DND-41 (cell line): ENCODE measurements at places on chromosomes 5 and 9.

- H3K27ac ChIP-seq, result no peak overlapping the region
- no peaks in the 10 kb centered on the region for H3K27me3 ChIP-seq
- no peak for DNase-seq
- no peak overlapping the region for H3K4me3 ChIP-seq
- no peaks in the 10 kb centered on the region for H3K4me1 ChIP-seq
Measured at GRCh38 chr9:14618836-14619420, 74.3 kb downstream of the ZDHHC21 start.

- H3K36me3 ChIP-seq, result no peaks in the 10 kb centered on the region
- peaks cover 24% of the 10 kb centered on the region for H3K4me1 ChIP-seq
- H3K27me3 ChIP-seq, result peaks cover 34% of the 10 kb centered on the region
- H3K27ac ChIP-seq, result no peak overlapping the region
- no peak overlapping the region for H3K4me3 ChIP-seq
Measured at GRCh38 chr5:180067986-180068385, 3.6 kb downstream of the RNF130 start.

DNA sequence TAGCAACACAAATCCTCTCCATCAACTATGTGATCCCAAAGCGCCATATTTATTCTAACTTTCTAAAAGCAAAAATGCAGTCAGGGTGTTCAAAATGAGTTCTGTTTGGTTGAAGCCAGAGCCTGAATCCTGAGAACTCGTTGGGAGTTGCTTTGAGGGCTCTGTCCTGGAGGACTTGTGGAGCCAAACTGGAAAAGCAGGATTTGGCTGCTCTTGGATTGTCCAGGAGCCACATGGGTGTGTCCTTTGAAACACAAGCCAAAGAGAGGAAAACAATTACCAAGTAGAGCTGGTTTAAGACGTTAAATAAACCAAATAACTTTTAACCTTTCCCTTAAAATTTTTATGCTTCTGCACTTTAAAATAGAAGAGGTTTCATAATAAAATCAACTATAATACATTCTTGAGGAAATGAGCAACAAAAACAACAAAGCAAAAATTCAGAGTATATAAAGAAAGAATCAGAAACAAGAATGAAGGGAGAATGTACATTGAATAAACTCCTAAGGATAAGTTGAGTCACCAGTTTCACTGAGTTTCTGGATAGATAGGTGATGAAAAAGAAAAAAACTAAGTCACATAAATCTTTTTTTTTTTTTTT, 13.5 kb downstream of the C5orf46 start:
- no peak overlapping the region for H3K4me3 ChIP-seq
- H3K27me3 ChIP-seq, result no peaks in the 10 kb centered on the region
- no peaks in the 10 kb centered on the region for H3K4me1 ChIP-seq
- H3K27ac ChIP-seq, result no peak overlapping the region
- DNase-seq, result no peak

GRCh38 chr9:131495785-131496184, 6.9 kb upstream of the POMT1 start:
- peaks cover 94% of the 10 kb centered on the region for H3K36me3 ChIP-seq
- peaks cover 23% of the 10 kb centered on the region for H3K4me1 ChIP-seq
- H3K27me3 ChIP-seq, result no peaks in the 10 kb centered on the region

GRCh38 chr5:52814352-52815148, 26.8 kb downstream of the ITGA1 start:
- H3K36me3 ChIP-seq, result no peaks in the 10 kb centered on the region
- no peak for DNase-seq
- no peak overlapping the region for H3K4me3 ChIP-seq
- H3K4me1 ChIP-seq, result no peaks in the 10 kb centered on the region
- H3K27ac ChIP-seq, result no peak overlapping the region

GRCh38 chr9:74861071-74861470, 26.6 kb downstream of the TRPM6 start:
- no peak for DNase-seq
- H3K4me1 ChIP-seq, result no peaks in the 10 kb centered on the region
- H3K27me3 ChIP-seq, result no peaks in the 10 kb centered on the region
- H3K27ac ChIP-seq, result no peak overlapping the region

- no peak overlapping the region for H3K27ac ChIP-seq
- no peaks in the 10 kb centered on the region for H3K27me3 ChIP-seq
- no peak overlapping the region for H3K4me3 ChIP-seq
- no peak for DNase-seq
- no peaks in the 10 kb centered on the region for H3K36me3 ChIP-seq
Measured at GRCh38 chr9:83291196-83291595, 228.3 kb upstream of the RASEF start.

GRCh38 chr9:134555094-134555650, 86.4 kb upstream of the COL5A1 start:
- no peaks in the 10 kb centered on the region for H3K27me3 ChIP-seq
- no peak overlapping the region for H3K27ac ChIP-seq
- H3K4me1 ChIP-seq, result no peaks in the 10 kb centered on the region
- no peak overlapping the region for H3K4me3 ChIP-seq

GRCh38 chr5:72552041-72552557, 44.9 kb upstream of the ZNF366 start:
- peaks cover 3% of the 10 kb centered on the region for H3K27me3 ChIP-seq
- H3K4me3 ChIP-seq, result no peak overlapping the region
- H3K36me3 ChIP-seq, result no peaks in the 10 kb centered on the region

DNA sequence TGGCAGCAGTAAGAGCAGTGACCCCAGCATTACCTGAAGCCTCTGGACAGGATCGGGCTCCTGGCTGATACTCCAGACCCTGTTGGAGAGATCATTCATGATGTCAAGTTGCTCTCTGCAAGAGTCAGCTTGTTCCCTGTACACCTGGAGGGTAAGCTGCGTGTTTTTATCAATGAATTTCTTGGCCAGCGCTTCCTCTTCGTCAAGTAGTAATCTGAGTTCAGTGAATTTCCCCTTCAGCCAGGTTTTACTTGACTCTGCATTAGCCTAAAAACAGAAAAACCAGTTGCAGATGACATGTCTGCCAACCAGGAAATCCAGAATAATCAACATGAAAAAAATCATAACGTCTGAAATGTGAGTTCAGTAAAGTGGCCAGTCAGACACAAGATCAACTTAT, 19.1 kb downstream of the TRIM14 start:
- no peak overlapping the region for H3K4me3 ChIP-seq
- H3K27ac ChIP-seq, result peak overlapping the region; percentile 44
- no peaks in the 10 kb centered on the region for H3K27me3 ChIP-seq
- no peak for DNase-seq
- H3K36me3 ChIP-seq, result peaks cover 57% of the 10 kb centered on the region

DNA sequence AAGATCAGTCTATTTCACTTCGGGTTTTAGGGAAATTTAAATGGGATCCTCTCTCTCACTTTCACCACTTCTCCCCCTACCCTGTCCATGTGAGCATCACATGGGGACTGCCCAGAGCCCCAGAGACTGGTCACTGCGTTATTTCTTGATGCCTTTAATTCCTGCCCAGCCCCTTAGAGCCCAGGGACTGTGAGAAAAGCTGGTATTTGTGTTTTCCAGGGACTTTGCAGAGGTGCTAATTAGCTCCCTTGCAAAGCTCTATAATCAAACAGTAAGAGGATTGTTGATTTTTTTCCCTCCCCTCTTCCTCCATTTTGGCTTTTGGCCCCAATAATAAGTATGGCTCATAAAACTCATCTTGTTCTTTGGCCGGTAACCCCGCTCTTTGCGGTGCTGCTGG, 35.6 kb downstream of the NTRK2 start:
- H3K36me3 ChIP-seq, result no peaks in the 10 kb centered on the region
- H3K4me3 ChIP-seq, result no peak overlapping the region
- H3K27me3 ChIP-seq, result no peaks in the 10 kb centered on the region
- no peak for DNase-seq
- H3K27ac ChIP-seq, result no peak overlapping the region

DNA sequence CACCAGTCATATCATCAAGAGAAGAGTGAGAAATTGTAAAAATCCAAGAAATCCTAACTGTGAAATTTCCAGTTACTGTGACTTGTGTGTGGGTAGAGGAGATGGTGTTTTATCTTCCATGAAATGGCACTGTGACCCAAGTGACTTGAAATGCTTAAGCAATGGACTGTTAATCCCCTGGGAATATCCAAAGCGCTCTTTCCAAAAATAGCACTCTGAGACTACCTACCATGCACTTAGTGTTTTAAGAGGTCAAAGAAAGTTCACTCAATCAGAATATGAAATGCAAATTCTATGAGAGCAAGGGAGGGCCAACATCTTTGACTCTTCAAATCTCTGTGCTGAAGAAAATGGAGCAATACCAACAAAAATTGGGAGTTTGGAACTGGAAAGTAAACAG, 244.0 kb downstream of the GABRB2 start:
- H3K27me3 ChIP-seq, result no peaks in the 10 kb centered on the region
- no peaks in the 10 kb centered on the region for H3K4me1 ChIP-seq
- H3K27ac ChIP-seq, result no peak overlapping the region
- no peaks in the 10 kb centered on the region for H3K36me3 ChIP-seq

GRCh38 chr5:42108468-42108867, 183.4 kb downstream of the FBXO4 start:
- no peaks in the 10 kb centered on the region for H3K27me3 ChIP-seq
- H3K4me3 ChIP-seq, result no peak overlapping the region
- no peak for DNase-seq

GRCh38 chr5:64347309-64347708, 158.5 kb upstream of the RGS7BP start:
- H3K36me3 ChIP-seq, result no peaks in the 10 kb centered on the region
- H3K27ac ChIP-seq, result no peak overlapping the region
- DNase-seq, result no peak
- no peak overlapping the region for H3K4me3 ChIP-seq
- no peaks in the 10 kb centered on the region for H3K27me3 ChIP-seq

DNA sequence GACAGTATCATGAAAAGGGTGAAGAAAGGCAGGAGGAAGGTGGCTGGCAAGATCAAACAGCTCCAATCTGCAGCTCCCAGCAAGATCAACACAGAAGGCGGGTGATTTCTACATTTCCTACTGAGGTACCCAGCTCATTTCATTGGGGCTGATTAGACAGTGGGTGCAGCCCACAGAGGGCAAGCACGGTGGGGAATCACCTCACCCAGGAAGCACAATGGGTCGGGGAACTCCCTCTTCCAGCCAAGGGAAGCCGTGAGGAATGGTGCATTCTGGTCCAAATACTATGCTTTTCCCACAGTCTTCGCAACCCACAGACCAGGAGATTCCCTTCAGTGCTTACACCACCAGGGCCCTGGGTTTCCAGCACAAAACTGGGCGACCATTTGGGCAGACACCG, 66.8 kb downstream of the CAMSAP1 start:
- no peaks in the 10 kb centered on the region for H3K27me3 ChIP-seq
- no peak overlapping the region for H3K4me3 ChIP-seq
- peaks cover 19% of the 10 kb centered on the region for H3K36me3 ChIP-seq
- no peaks in the 10 kb centered on the region for H3K4me1 ChIP-seq

DNA sequence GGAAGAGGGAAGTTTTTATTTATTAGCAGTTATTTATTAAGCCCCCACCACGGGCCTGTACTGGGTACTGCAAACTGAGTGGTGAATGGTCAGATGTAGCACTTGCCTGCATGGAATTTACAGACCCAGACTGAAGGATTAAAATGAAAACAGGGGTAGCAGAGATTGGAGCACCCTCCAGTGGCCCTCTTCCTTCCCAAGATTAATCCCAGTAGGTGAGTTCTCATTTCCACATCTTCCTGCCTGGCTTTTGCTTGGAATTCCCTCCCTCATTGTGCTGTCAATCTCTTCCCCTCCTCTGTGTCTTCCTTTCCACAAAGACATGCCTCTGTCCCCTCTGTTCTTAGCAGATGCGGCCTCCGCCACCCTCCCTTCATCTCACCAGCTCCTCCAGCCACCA, 39.2 kb downstream of the MVB12B start:
- H3K27ac ChIP-seq, result no peak overlapping the region
- no peak for DNase-seq
- H3K4me3 ChIP-seq, result no peak overlapping the region
- H3K27me3 ChIP-seq, result no peaks in the 10 kb centered on the region
- no peaks in the 10 kb centered on the region for H3K4me1 ChIP-seq

GRCh38 chr9:14213504-14213903, 100.4 kb downstream of the NFIB start:
- H3K4me1 ChIP-seq, result no peaks in the 10 kb centered on the region
- H3K27ac ChIP-seq, result no peak overlapping the region
- no peak overlapping the region for H3K4me3 ChIP-seq
- no peaks in the 10 kb centered on the region for H3K36me3 ChIP-seq

- no peak overlapping the region for H3K4me3 ChIP-seq
- H3K27ac ChIP-seq, result no peak overlapping the region
Measured at GRCh38 chr9:565528-565927, 276.0 kb upstream of the DMRT1 start.

DNA sequence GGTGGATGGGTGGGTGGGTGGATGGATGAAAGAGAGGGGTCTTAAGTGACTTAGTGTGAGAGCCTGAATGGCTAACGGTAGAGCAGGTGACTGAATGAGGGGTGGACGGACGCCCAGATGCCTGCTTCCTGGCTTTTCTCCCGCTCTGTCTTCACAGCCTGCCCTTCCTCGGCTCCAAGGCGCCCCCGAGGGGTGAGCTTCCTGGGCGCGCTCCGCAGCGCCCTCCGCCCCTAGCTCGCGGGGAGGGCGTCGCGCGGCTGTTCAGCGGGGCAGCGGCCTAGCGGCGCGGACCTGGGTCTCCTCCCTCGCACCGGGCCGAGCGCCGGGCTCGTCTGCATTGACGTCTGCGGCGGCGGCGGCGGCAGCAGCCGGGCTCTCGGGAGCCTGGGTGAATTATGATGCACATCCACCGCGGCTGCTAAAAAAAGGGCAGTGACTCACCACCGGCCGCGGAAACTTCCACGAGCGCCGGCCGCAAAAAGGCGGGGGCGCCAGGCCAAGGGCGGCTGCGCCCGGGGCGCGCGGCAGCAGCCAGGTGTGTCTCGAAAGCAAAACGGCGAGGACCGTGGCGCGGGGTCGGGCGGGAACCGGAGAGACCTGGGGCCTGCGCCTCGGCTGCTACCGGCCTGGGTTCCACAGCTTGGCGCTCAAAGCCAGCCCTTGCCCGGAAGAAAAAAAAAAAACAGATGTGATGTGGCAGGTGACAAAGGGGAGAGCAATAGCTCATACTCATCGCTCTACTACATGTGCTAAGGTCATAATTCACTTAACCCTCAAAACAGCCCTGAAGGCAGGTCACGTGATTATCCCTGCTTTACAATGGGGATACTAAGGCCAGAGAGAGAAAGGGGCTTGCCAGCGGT, 143.0 kb upstream of the ADRA1B start:
- DNase-seq, result peak; percentile 85
- peaks cover 24% of the 10 kb centered on the region for H3K4me1 ChIP-seq
- peak overlapping the region; percentile 61 for H3K27ac ChIP-seq
- H3K36me3 ChIP-seq, result no peaks in the 10 kb centered on the region
- H3K4me3 ChIP-seq, result peak overlapping the region; percentile 50

- no peaks in the 10 kb centered on the region for H3K27me3 ChIP-seq
- DNase-seq, result no peak
- H3K4me3 ChIP-seq, result no peak overlapping the region
- no peaks in the 10 kb centered on the region for H3K4me1 ChIP-seq
- no peaks in the 10 kb centered on the region for H3K36me3 ChIP-seq
Measured at GRCh38 chr9:14062586-14063221, 251.2 kb downstream of the NFIB start.

- peaks cover 3% of the 10 kb centered on the region for H3K27me3 ChIP-seq
- no peak overlapping the region for H3K27ac ChIP-seq
- H3K4me3 ChIP-seq, result no peak overlapping the region
- no peaks in the 10 kb centered on the region for H3K36me3 ChIP-seq
- DNase-seq, result no peak
Measured at GRCh38 chr5:587403-587802, 24.7 kb upstream of the CEP72 start.

- no peaks in the 10 kb centered on the region for H3K36me3 ChIP-seq
- H3K27ac ChIP-seq, result no peak overlapping the region
- no peak for DNase-seq
- H3K4me1 ChIP-seq, result no peaks in the 10 kb centered on the region
Measured at GRCh38 chr5:14107536-14107935, 35.6 kb upstream of the TRIO start.

- H3K4me3 ChIP-seq, result no peak overlapping the region
- H3K4me1 ChIP-seq, result no peaks in the 10 kb centered on the region
- DNase-seq, result no peak
- no peak overlapping the region for H3K27ac ChIP-seq
- H3K36me3 ChIP-seq, result no peaks in the 10 kb centered on the region
Measured at GRCh38 chr5:52356311-52356918, 431.3 kb upstream of the ITGA1 start.
